ENCODE measurements at places on chromosomes 7 and 10. TPM values are rescaled to one million over a fixed set of nuclear protein-coding genes. Genes with fewer than 3 reads are reported as not detected.
A peak's percentile ranks its signal among the peaks of the same experiment; 100 is the strongest.

DNA sequence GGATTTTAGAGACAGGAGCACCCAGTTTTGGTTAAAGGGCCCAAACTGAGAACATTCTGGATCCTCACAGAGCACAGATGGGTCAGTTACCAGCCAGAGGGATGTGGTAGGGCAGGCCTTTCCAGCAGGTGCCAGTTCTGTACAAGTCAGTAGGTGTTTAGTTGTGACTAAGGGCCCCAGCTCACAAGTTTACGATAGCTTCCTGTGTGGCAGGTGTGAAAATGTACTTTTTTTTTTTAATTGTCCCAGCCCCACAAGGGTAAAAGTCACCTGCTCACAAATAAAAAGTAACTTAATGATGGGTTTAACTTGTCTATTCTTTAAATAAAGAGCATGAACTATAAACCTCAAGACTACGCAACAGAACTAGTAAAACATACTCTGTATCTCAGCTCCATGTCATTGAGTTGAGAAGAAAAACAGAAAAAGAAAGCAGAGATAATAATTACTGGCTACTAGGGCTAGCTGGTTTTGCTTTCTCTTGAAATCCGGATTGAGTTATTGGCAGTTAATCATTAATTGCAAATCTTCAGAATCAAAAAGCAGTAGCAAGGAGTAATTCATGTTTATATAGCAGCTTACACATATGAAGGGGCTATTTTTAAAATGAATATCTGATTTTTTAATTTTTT lies 15.4 kb downstream of the NFE2L3 start:
- H3K27me3 ChIP-seq: no peaks in the 10 kb centered on the region
- no peaks in the 10 kb centered on the region for H3K4me1 ChIP-seq
- H3K36me3 ChIP-seq: no peaks in the 10 kb centered on the region

- H3K27me3 ChIP-seq: no peaks in the 10 kb centered on the region
- no peak for DNase-seq
- H3K36me3 ChIP-seq: no peaks in the 10 kb centered on the region
- H3K4me1 ChIP-seq: no peaks in the 10 kb centered on the region
- no peak overlapping the region for H3K4me3 ChIP-seq
Measured at GRCh38 chr10:97102441-97102840, 83.3 kb downstream of the SLIT1 start.

DNA sequence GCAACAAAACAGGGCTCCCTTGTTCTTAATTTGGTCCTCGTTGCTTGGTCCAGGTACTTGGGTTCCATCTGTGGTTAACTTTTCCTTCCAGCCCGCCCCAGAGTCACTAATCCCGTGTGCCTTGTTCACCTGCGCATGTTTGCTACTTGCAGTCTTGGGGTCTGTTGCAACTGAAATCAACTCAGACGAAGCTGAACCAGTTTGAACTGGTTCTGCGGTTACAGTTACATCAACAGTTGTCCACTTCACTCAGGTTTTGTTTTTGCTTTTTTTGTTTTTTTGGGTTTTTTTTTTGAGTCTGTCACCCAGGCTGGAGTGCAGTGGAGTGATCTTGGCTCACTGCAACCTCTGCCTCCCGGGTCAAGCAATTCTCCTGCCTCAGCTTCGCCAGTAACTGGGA lies 34.7 kb downstream of the TRRAP start:
- H3K36me3 ChIP-seq: no peaks in the 10 kb centered on the region
- no peaks in the 10 kb centered on the region for H3K27me3 ChIP-seq
- DNase-seq: no peak
- H3K27ac ChIP-seq: no peak overlapping the region
- no peaks in the 10 kb centered on the region for H3K4me1 ChIP-seq
- H3K4me3 ChIP-seq: no peak overlapping the region

DNA sequence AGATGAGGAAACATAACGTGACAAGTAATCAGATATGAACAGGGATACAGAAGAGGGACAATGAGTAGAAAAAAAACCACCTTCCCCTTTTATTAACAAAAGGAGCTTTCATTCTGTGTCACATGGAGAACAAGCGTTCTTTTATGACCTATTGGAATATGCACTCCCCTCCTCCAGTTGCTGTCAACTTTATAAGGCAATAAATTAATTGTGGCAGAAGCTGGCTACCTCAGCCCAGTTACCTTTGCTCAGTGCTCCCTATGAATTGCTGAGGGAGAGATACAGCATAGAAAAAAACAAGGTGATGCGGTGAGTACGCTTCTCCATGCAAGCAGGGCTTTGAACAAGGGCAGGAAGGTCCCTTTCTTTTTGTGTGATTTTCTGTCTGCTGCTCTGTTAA lies at the start of gene MGAM2:
MGAM2 (plus strand) TSS at position 220 of the 400 bp plus-strand sequence. CDS start 5,156 bp downstream, outside the sequence.
- H3K27ac ChIP-seq: no peak within 1 kb of the TSS
- H3K36me3 ChIP-seq: no peaks in the 10 kb centered on the region
- no peak for DNase-seq
- no peaks in the 10 kb centered on the region for H3K4me1 ChIP-seq
- no peaks in the 10 kb centered on the region for H3K27me3 ChIP-seq
- no peak within 1 kb of the TSS for H3K4me3 ChIP-seq

DNA sequence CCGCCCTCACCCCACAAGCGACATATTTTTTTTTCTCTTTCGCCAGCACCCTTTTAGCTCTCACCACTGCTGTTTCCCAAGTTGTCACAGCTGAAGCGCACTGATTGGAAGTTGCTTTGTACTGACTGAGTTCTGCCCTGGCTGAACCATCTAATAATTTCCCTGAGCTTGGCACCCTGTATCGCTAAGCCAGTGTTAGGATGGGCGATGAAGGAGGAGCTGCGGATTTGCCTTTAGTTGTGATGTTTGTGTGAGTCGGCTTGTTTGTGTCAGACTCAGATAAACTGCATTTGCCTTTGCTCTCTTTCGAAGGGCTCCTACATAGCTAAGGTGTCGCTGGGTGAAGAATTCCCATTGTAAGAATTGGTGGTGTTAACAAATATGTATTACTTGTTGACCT lies 1.3 kb upstream of the ATXN7L1 start:
- H3K4me3 ChIP-seq: peak overlapping the region; percentile 88
- DNase-seq: no peak
- H3K27me3 ChIP-seq: no peaks in the 10 kb centered on the region
- peaks cover 8% of the 10 kb centered on the region for H3K4me1 ChIP-seq
- no peaks in the 10 kb centered on the region for H3K36me3 ChIP-seq
- no peak overlapping the region for H3K27ac ChIP-seq

GRCh38 chr7:12649348-12649747 lies 38.1 kb upstream of the ARL4A start:
- no peaks in the 10 kb centered on the region for H3K36me3 ChIP-seq
- no peak overlapping the region for H3K27ac ChIP-seq
- H3K4me3 ChIP-seq: no peak overlapping the region
- DNase-seq: no peak
- H3K4me1 ChIP-seq: no peaks in the 10 kb centered on the region
- H3K27me3 ChIP-seq: no peaks in the 10 kb centered on the region

DNA sequence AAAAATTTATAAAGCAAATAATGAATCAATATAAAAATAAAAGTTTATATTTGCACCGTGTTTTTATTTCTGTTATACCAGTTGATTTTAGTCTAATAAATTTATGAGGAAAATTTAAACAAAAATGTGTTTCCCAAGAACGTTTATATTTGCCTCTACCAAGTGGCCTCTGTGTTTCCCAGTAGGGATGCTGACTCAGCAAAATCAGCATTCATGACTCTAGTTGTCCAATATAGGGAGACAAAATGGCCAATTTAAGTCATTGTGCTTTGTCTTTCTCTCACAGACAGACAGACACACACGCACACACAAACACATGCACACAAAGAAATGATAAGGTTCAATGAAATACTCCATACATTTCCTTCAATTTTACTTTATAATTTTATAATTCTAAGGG lies 942.5 kb upstream of the ZWINT start:
- DNase-seq: no peak
- H3K4me3 ChIP-seq: no peak overlapping the region
- no peaks in the 10 kb centered on the region for H3K4me1 ChIP-seq
- no peaks in the 10 kb centered on the region for H3K36me3 ChIP-seq
- H3K27me3 ChIP-seq: no peaks in the 10 kb centered on the region
- no peak overlapping the region for H3K27ac ChIP-seq

- no peaks in the 10 kb centered on the region for H3K36me3 ChIP-seq
- peak overlapping the region; percentile 100 for H3K27ac ChIP-seq
Measured at GRCh38 chr10:21530641-21531040, 3.4 kb upstream of the MLLT10 start.

DNA sequence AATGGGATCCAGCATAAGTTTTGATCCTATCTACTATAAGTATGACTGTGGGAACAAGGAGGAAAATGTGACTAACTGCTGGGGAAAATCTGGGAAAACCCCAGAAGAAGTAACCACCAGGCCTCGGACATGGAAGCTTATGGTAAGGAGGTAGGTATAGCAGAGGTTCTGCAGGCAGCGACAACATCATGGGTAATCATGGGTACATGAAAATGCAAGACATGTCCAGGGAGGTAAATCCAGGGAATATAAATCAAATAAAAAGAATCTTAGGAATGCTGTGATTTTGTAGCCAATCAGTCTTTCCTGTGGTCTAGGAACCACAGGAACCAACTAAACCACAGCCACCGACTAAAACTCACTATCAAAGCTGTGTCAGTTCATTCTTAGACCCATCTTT lies 168.3 kb upstream of the NPY start:
- no peaks in the 10 kb centered on the region for H3K4me1 ChIP-seq
- H3K4me3 ChIP-seq: no peak overlapping the region
- H3K27me3 ChIP-seq: no peaks in the 10 kb centered on the region
- H3K27ac ChIP-seq: no peak overlapping the region
- DNase-seq: no peak

DNA sequence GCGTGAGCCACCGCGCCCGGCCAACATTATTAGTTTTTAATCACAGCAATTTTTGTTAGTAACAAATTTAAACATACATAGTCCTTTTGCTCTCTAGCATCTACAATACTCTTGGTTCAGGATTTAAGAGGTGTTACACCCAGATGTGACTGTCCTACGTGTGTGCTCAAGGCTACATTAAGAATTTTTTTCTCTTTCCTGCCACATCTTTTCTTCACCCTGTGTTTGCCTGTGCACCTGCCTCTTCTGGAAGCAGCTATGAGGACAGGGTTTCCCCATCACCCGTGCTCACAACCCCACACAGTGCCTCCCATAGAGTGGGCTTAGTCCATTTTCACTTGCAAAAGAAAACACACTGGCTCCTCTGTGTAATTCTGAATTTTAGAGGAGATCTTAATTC lies 186.7 kb upstream of the KLF6 start:
- no peaks in the 10 kb centered on the region for H3K4me1 ChIP-seq
- no peak for DNase-seq
- H3K4me3 ChIP-seq: no peak overlapping the region
- no peaks in the 10 kb centered on the region for H3K36me3 ChIP-seq
- H3K27ac ChIP-seq: no peak overlapping the region

The AKR1B1 gene
- total RNA-seq: 39.3 TPM

- H3K27me3 ChIP-seq: no peaks in the 10 kb centered on the region
- H3K4me3 ChIP-seq: no peak overlapping the region
- H3K4me1 ChIP-seq: no peaks in the 10 kb centered on the region
Measured at GRCh38 chr7:134212576-134213546, 85.7 kb downstream of the LRGUK start.

The SP4 gene
- total RNA-seq: 10.1 TPM

DNA sequence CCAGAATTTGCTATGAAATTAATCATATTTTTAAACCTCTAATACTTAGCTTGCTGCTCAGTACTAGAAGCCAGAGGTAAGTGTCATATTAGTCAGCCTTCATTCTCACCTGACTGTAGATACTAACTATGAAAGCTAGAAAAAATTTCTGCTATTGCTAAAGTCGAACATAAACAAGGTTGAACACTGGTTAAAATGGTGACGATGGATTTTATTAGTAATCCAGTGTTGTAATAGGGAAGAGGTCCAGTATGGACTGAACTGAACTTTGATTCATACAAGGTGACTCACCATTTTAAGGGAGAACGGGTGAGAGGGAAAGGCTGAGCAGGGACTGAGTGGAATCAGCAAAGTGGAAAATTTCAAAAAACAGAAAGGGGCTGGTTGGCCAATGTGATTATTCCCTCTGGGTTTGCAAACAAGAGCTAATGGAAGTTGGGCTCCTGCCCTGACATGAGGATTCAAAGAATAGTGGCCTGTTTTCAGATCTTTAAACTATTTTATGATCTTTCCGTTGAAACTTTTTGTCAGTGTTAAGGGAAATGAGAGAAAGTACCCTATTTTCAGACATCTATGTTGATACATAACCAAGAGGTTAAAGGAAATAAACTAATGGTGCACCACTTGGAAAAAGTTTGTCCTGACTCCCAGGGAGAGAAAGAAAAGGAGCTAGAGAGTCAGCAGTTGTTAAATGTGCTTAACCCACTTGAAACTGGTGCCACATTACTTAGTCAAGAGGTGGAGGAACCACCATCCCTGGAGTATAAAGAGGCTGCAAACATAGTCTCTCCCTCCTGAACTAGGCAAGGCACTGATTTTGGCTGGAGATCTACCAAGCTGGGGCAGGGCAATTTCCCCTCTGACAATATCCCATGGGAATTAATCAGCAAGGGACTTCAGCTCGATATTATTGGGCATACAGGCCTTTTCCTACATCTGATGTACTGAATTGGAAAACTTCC lies 15.3 kb upstream of the AKR1C1 start:
- no peak overlapping the region for H3K4me3 ChIP-seq
- no peak overlapping the region for H3K27ac ChIP-seq
- peaks cover 4% of the 10 kb centered on the region for H3K4me1 ChIP-seq
- DNase-seq: peak; percentile 57
- H3K36me3 ChIP-seq: no peaks in the 10 kb centered on the region
- no peaks in the 10 kb centered on the region for H3K27me3 ChIP-seq

The ZNF775 gene
- total RNA-seq: 10.9 TPM

The ADAM22 gene
- total RNA-seq: 4.9 TPM

DNA sequence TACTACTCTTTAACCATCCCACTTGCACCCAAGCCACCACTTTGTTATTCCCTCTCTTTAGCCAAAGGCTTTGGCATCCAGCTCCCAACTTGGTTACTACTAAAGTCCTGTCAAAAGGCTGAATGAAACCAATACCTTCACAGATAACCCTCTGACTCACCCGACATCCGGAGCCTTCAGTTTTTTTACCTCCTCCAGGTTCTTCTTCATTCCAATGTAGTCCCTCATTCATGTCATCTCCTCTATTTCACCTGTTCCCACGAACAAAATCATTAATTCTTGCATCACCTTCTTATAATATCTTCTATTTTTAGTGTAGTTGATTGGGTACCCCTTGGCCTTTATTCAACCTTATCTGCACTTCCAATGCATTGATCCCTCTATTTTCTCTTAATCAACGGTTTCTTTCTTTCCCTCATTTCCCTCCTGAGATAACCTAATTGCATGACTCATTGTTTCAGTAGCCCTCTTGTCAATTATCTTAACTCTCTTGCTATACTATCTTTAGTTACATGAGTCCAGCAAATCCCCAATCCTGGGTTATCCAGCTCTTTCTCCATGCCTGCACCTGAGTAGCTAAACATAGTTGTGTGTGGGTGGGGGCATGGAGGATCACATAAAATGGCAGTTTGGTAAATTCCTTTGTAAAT lies 87.2 kb upstream of the COL1A2 start:
- DNase-seq: no peak
- H3K27ac ChIP-seq: no peak overlapping the region
- H3K4me3 ChIP-seq: no peak overlapping the region
- peaks cover 10% of the 10 kb centered on the region for H3K4me1 ChIP-seq
- no peaks in the 10 kb centered on the region for H3K27me3 ChIP-seq
